ENCODE measurements at places on chromosomes 12 and 14. TPM values are rescaled to one million over a fixed set of nuclear protein-coding genes. Genes with fewer than 3 reads are reported as not detected.
A peak's percentile ranks its signal among the peaks of the same experiment; 100 is the strongest.

DNA sequence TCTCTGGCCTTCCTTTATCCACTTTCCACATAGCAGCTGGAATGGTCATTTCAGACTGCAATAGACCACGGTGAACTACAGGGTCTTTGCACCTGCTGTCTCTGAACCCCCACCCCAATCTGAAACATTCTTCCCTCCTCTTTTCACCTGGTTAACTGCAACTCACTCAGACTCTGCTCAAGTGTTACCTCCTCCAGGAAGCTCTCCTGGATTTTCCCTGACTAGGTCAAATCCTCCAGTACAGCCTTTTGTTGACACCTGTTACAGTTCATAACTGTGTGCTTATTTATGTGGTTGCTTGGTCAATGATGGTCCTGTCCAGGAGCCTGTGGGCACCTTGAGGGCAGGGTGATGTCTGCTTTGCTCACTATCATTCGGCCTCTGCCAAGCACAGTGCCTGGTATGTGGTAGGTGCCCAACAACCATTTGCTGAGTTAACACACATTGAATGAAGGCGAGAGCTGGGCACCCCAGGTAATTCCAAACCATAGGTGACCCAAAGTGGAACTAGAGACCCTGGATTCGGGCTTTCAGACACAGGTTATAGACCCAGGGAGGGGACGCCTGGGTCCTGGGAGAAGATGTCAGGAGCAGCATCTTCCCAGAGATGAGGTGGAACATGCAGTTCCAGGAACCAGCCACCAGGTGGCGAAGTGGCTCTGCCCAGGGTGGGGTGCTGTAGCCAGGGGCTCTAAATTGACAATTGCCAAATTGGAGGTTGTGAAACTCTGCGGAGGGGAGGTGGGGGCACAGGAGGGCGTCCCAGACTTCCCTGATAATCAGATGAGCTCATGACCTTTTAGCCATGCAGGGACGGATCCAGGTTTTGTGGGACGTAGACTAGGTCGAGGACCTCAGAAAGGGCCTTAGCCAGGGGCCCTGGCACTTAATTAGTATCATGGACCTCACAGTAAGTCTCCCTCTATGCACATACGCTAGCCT lies 28.1 kb downstream of the TRPV4 start:
- H3K27me3 ChIP-seq, result no peaks in the 10 kb centered on the region
- no peak overlapping the region for H3K4me3 ChIP-seq
- H3K4me1 ChIP-seq, result no peaks in the 10 kb centered on the region
- H3K27ac ChIP-seq, result no peak overlapping the region
- peak; percentile 37 for DNase-seq

- H3K4me3 ChIP-seq, result peak overlapping the region; percentile 50
- H3K27me3 ChIP-seq, result no peaks in the 10 kb centered on the region
- no peaks in the 10 kb centered on the region for H3K36me3 ChIP-seq
- no peak for DNase-seq
These were observed 366.8 kb downstream of the VRK1 start for GRCh38 chr14:97164021-97164420.

DNA sequence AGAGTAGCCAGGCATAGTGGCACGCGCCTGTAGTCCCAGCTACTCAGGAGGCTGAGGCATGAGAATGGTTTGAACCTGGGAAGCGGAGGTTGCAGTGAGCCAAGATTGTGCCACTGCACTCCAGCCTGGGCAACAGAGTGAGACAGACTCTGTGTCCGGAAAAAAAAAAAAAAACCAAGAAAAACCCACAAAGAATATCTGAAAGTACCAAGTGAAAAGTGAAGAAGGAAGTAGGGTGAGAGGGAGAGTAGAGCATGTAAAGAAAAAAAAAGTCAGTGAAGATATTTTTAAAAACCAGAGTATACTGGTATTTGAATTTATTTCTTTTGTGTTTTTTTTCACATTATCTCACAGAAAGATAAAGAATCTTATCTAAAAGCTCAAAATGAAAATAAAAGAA lies 43.3 kb upstream of the ISM2 start:
- H3K4me1 ChIP-seq, result peaks cover 16% of the 10 kb centered on the region
- 0 out of 2 replicates have a peak overlapping the region, but pooled peaks have one; percentile 55 for H3K27ac ChIP-seq
- no peak for DNase-seq

- no peak overlapping the region for H3K4me3 ChIP-seq
- no peaks in the 10 kb centered on the region for H3K27me3 ChIP-seq
- H3K4me1 ChIP-seq, result no peaks in the 10 kb centered on the region
- no peak for DNase-seq
- H3K27ac ChIP-seq, result no peak overlapping the region
- H3K36me3 ChIP-seq, result no peaks in the 10 kb centered on the region
These were observed 592.5 kb upstream of the NOVA1 start for GRCh38 chr14:27190296-27190695.

DNA sequence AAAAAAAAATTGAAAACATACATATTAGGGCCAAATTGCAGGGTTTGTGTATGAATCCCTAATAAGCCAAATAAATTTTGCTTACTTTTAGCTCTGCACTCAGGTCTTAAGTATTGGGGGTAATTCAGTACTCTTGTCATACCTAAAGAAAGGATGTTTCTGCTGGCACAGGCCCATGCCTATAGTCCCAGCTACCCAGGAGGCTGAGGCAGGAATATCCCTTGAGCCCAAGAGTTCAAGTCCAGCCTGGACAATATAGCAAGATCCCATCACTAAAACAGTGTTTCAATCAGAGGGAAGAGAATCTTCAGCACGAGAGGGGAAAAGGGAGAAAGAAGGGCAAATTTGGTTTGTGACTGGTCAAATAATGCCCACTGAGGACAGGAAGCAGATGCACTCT lies 3.4 kb upstream of the GPR19 start:
- peaks cover 6% of the 10 kb centered on the region for H3K36me3 ChIP-seq
- H3K4me3 ChIP-seq, result no peak overlapping the region
- H3K4me1 ChIP-seq, result peaks cover 35% of the 10 kb centered on the region
- H3K27ac ChIP-seq, result no peak overlapping the region
- DNase-seq, result no peak

DNA sequence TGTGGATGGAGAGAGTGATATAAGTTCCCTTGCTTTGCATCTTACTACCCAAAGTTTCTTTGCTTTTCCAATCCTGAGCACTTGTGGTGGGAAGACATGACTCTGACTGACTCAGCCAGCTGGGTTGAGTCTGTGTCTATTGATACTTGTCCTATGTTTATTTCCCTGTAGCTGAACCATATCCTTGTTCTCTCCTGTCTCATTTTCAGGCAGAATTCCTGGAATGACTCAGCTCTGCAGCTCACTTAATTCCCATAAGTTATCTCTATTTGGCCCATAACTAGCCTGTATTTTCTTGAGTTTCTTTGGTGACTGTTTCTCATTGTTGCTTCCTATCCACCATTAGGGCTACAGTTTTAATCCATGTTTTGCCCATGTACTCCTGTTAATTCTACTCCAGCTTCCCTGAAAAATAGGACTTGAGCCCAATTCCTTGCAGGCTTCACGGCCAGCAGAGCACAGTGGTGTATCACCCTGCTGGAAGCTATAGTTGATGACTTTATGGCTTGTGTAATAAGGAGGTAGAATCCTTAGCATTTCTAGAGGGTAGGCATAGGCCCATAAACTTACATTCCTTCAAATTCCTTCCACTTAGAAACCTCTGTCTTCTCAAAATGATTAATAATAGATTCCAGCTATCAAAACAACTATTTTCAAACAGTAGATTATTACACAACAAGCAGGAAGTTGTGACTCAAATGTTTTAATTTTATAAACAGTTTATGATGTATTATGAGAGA lies 183.1 kb downstream of the TMTC3 start:
- peak overlapping the region; percentile 82 for H3K27ac ChIP-seq
- H3K36me3 ChIP-seq, result peaks cover 24% of the 10 kb centered on the region
- DNase-seq, result peak; percentile 91
- H3K27me3 ChIP-seq, result no peaks in the 10 kb centered on the region

DNA sequence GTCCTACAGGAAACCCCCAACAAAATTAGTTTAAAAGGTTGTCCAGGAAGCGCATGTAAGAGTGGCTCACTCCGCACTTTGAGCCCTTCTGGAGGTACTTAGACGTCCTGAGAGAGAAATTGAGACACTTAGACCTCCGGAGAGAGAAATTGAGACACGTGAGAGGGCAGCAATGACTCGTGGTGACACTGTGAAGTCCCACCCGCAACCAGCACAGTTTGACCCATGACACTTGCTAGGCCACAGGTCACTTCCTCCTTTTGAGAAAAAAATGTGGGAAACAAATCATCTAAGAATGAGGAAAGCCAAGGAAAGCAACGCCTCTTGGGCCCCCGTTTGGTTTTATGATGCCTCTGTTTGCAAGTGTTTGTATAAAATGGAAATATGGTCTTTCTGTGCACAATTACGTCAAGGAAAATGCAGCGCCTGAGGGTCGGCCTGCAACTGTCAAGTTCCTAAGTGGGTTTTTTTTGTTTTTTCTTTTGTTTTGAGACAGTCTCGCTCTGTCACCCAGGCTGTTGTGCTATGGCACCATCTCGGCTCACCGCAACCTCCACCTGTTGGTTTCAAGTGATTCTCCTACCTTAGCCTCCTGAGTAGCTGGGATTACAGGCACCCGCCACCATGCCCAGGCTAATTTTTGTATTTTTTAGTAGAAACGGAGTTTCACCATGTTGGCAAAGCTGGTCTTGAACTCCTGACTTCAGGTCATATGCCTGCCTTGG lies 13.6 kb upstream of the CDCA4 start:
- H3K36me3 ChIP-seq, result no peaks in the 10 kb centered on the region
- peaks cover 7% of the 10 kb centered on the region for H3K27me3 ChIP-seq
- H3K4me3 ChIP-seq, result no peak overlapping the region
- DNase-seq, result no peak
- no peak overlapping the region for H3K27ac ChIP-seq

DNA sequence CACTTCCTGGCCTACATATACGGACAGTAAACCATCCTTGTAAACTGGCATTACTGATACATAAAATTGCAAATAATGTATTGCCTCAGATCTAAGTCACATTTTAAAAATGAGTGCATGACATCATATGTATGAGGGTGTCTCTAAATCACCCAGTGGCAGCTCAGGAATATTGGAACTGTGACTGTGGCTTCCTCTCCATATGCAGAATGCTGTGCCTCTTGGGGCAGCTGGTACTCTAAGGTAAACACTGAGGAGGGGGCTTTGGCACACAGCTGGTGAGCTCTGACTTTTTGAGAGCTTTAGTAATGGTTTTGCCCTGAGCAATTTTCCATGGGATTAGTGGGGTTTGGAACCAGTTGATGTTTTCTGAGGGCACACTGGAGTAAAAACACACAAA lies 263.7 kb downstream of the BMP4 start:
- no peaks in the 10 kb centered on the region for H3K4me1 ChIP-seq
- no peak overlapping the region for H3K27ac ChIP-seq
- no peak for DNase-seq
- peaks cover 8% of the 10 kb centered on the region for H3K27me3 ChIP-seq
- H3K4me3 ChIP-seq, result no peak overlapping the region
- H3K36me3 ChIP-seq, result no peaks in the 10 kb centered on the region

DNA sequence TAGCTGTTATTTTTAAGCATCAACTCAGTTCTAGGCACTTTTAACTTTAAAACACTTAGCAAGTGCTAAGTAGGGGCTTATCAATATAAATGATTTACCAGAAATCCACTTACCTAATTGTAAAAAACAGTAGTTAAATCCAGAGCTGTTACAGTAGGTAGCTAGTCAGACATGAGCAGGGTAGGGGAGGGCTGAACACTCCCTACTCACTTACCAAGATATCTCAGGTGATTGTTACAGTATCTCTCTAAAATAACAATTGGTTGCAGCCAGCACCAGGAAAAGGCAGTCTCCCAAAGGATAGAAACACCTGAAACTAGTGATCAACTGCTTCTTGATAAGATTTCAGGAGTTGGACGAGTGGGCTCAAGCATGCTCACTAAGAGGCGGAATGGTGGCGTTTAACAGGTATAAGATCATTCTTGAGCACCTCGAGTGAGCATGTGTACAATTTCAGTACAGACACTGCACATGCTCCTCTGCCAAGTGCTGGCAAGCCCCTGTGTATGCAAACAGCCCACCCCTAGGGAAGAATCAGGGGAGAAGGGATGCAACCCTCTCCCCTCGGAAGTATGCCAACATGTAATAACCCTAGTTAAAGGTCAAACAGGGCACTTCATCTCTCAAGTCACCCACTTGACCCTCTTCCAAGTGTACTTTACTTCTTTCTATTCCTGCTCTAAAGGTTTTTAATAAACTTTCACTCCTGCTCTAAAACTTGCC lies 1113.6 kb upstream of the SEL1L start:
- no peak overlapping the region for H3K27ac ChIP-seq
- H3K4me1 ChIP-seq, result no peaks in the 10 kb centered on the region
- no peaks in the 10 kb centered on the region for H3K36me3 ChIP-seq
- DNase-seq, result no peak
- no peak overlapping the region for H3K4me3 ChIP-seq

- peak overlapping the region; percentile 38 for H3K27ac ChIP-seq
- no peak overlapping the region for H3K4me3 ChIP-seq
- H3K27me3 ChIP-seq, result no peaks in the 10 kb centered on the region
- H3K36me3 ChIP-seq, result peaks cover 7% of the 10 kb centered on the region
These were observed 8.4 kb downstream of the DAD1 start for GRCh38 chr14:22580625-22581024.

DNA sequence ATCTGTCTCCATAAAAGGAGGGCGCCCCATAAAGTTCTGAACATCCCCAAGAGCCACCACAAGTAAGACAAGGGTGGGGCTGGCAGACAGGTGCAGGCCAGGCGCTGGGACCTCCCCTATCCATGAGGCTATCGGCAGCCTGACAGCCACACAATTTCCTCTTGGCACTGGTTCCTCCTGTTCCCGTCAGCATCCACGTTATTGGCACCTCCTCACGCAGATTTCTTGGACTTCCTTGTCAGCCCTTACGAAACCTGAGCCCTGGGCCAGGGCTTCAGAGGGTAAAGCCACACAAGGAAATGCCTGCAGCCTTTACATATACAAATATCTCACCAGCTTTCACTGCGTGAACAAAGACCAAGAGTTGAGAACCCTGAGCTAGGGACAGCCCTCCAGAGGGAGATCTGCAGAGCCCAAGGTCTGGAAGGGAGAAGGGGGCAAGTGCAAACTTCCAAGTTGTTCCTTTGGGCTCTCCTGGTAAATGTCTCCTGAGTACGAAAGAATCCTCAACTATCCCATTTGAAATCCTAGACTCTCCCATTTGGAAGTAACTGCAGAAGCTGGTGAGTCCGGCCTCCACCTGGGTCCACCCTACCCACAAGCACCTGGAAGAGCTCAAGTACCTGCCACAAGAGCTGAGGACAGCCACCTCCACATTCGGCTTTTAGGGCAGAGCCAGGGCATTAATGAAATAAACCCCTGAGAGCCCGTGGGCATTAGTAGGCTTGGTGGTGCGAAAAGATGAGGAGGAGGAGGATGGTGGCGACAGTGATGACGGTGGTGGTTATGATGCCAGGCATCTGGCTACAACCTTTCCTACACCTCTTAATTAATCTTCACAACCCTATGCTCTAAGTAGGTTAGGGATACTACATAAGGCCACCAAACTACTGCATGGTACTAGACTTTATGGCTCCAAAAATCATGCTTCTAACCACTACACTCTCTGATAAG lies 5.5 kb upstream of the TC2N start:
- H3K4me1 ChIP-seq, result peaks cover 7% of the 10 kb centered on the region
- H3K4me3 ChIP-seq, result no peak overlapping the region
- H3K27me3 ChIP-seq, result peaks cover 2% of the 10 kb centered on the region

GRCh38 chr12:50403001-50403440 lies 2.3 kb downstream of the LARP4 start:
- H3K27me3 ChIP-seq, result peaks cover 4% of the 10 kb centered on the region
- H3K27ac ChIP-seq, result peak overlapping the region; percentile 97
- H3K36me3 ChIP-seq, result peaks cover 4% of the 10 kb centered on the region

Gene DENND5B
- 9.9 TPM for total RNA-seq

Gene CCDC177
- total RNA-seq, result not detected

Gene NKX2-1
- total RNA-seq, result not detected

Gene ACVRL1
- 9.1 TPM for total RNA-seq

Gene MYO1H
- not detected for total RNA-seq

Gene OASL
- total RNA-seq, result not detected

Gene ANO2
- total RNA-seq, result not detected

Gene PGAM5
- total RNA-seq, result 41.0 TPM

Gene DIO3
- total RNA-seq, result not detected

Gene SLCO1A2
- total RNA-seq, result not detected
